ENCODE measurements at places on chromosomes 3 and 15.

DNA sequence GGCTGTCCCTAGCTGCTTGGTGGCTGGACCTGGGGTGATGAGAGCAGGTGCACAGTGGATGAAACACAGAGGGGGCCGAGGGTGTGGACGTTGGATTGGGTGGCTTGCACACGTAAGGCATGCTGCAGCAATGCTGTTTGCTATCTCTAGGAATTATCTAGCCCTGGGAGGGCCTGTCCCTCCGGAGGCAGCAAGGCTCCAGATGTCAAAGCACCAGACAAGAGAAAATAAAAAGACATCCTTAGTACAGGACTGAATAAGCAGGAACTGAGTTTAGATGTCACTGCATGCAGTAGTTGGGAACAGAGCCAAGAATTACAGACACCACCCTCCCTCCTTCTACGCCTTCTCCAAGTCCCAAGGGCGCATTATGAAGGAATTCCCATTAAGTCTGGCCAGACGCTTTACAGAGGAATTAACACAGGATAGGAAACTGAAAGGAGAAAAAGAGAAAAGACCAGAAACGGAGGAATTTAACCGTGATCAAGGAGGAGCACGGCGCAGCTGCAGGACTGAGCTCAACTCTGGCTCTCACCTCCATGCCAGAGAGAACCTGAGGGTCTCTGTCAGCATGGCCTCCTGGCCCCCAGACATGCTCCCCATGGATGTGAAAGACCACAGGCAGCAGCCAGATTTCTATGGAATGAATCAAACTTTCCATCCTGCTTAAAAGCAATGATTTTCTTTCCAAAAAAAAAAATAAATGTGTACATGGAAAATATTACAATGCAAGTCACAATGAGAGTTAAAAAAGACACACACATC is 13.8 kb downstream of the ATP10A start:
- H3K4me3 ChIP-seq, result peak overlapping the region; percentile 88
- H3K27ac ChIP-seq, result peak overlapping the region; percentile 99
- DNase-seq, result peak; percentile 41
- peaks cover 82% of the 10 kb centered on the region for H3K4me1 ChIP-seq
- H3K27me3 ChIP-seq, result no peaks in the 10 kb centered on the region

DNA sequence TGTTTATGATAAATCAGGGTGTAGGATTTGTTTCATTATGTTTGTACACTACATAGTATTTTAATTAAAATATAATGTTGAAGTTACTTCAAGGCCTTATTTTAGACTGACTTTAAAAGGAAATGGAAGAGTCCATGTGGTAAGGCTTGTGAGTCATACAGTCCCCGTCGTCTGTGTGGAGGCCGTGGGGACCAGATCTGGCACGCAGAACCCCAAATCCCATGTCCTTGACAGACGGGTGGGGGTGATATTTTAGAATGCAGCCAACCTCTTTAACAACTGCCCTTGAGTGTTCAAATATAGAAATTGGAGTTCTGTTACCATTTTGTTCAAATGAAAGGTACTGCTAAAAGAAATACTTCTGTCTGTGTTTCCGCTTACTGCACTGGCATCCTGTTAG is 35.8 kb downstream of the ABHD17C start:
- H3K27me3 ChIP-seq, result no peaks in the 10 kb centered on the region
- DNase-seq, result no peak

DNA sequence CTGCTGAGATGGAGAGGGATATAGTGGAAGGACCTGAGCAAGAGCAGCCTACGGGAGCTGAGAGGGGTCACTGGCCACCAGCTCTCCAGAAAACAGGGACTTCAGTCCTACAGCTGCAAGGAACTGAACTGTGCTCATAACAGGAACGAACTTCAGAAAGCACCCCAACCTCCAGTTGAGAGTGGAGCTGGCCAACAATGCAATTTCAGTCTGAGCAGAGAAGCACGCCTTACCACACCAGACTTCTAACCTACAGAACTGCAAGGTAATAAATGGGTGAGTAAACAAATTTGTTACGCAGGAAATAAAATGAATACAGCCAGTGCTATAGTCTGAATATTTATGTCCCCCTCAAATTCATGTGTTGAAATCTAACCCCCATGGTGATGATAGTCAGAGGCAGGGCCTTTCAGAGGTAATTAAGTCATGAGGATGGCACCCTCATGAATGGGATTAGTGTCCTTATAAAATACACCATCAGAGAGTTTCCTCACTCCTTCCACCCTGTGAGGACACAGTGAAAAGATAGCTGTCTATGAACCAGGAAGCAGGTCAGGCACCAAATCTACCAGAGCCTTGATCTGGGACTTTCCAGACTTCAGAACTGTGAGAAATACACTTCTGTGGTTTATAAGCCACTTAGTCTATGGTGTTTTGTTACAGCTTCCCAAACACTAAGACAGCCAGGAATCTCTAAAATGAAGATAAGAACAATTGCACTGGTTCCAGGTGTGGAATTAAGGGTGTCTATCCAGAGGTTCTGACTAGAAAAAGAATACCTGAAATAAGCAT is 58.6 kb downstream of the SYNM start:
- H3K27ac ChIP-seq, result no peak overlapping the region
- no peaks in the 10 kb centered on the region for H3K36me3 ChIP-seq
- H3K4me3 ChIP-seq, result no peak overlapping the region
- DNase-seq, result no peak
- H3K4me1 ChIP-seq, result peaks cover 11% of the 10 kb centered on the region
- H3K27me3 ChIP-seq, result no peaks in the 10 kb centered on the region

DNA sequence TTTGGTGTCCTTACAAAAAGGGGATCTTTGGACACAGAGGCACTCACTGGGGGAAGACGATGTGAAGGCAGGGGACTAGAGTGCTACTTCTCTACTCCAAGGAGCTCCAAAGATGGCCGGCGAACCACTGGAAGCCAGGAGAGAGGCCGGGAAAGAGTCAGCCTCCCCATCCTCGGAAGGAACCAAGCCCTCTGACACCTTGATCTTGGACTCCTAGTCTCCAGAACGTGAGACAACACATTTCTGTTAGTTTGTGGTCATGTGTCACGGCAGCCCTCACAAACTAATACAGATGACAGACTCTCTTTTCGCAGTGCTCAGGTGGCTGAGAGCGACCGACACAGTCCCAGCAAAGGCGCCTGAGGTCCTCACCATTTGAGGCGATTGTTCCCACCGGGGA is 24.4 kb upstream of the ATP2B2 start:
- H3K27me3 ChIP-seq, result peaks cover 19% of the 10 kb centered on the region
- no peaks in the 10 kb centered on the region for H3K36me3 ChIP-seq
- H3K4me1 ChIP-seq, result no peaks in the 10 kb centered on the region
- DNase-seq, result no peak

GRCh38 chr3:172987273-172987672 is 153.8 kb downstream of the SPATA16 start:
- no peaks in the 10 kb centered on the region for H3K4me1 ChIP-seq
- no peak overlapping the region for H3K4me3 ChIP-seq
- no peaks in the 10 kb centered on the region for H3K36me3 ChIP-seq
- DNase-seq, result no peak
- no peaks in the 10 kb centered on the region for H3K27me3 ChIP-seq
- no peak overlapping the region for H3K27ac ChIP-seq

GRCh38 chr3:140942221-140943104 is 827 bp downstream of the SLC25A36 start:
- H3K27ac ChIP-seq, result peak overlapping the region; percentile 96
- peaks cover 41% of the 10 kb centered on the region for H3K4me1 ChIP-seq
- peak overlapping the region; percentile 92 for H3K4me3 ChIP-seq
- peak; percentile 47 for DNase-seq
- peaks cover 23% of the 10 kb centered on the region for H3K36me3 ChIP-seq
- no peaks in the 10 kb centered on the region for H3K27me3 ChIP-seq

DNA sequence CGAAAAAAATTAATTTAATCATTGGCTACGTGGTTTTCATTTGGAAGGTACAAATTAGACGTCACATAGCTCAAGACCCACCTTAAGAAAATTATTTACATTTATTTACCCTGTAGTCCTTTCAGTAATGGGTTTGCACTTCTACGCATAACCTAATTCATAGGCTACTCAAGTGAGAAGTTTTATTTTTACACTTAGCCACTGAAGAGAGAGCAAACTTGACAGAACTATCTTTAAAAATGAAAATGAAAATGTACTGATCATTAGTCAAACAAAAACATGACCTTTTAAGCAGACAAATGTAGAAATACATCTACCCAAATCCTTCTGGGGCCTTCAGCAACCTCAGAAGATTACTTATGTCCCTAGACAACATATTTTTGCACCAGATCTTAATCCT is 269.4 kb upstream of the TTC14 start:
- no peak for DNase-seq
- no peak overlapping the region for H3K27ac ChIP-seq
- H3K36me3 ChIP-seq, result no peaks in the 10 kb centered on the region
- H3K4me1 ChIP-seq, result no peaks in the 10 kb centered on the region

- peaks cover 74% of the 10 kb centered on the region for H3K4me1 ChIP-seq
- H3K27me3 ChIP-seq, result no peaks in the 10 kb centered on the region
- peak; percentile 35 for DNase-seq
- peaks cover 36% of the 10 kb centered on the region for H3K36me3 ChIP-seq
These were observed 644 bp downstream of the ZNF609 start for GRCh38 chr15:64460724-64461720.

DNA sequence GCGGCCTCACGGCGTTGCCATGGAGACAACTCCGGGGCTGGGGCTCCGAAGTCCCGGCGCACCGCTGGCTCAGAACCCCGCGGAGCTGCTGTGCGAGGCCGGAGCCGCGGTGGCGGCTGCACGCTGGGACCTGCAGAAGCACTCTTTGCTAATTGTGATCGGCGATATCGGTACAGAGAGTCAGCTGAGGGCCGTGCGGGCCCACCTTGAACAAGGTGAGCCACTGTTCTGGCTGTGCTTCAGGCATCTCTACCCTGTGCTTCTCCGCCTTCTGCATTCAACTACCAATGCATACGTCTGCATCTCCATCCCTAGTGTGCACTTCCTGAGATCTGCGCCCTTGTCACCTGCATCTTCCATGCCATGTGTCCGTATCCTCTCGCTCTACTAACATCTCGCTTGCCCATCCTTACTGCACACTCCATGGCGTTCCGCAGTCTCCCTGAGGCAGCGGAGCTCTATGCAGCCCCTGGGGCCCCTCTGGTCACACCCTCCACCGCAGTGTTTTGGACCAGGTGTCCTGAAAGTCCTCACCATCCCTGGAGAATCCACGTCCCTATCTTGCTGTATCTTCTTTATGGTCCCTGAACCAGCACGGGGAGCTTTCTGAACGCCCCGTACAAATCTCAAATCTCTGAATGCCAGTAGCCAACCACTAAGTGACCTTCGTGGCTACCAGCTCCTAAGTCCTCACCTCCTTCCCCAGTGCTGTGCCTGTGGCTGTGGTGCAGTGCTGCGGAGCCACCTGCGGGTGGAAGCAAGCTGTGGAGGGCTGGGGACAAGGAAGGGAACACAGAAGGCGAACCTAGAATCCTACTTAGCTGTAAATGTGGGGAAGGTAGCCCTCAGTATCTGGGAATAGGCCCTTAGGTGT is 6.2 kb upstream of the MAP1A start:
- no peak for DNase-seq
- H3K4me3 ChIP-seq, result peak overlapping the region; percentile 85
- peaks cover 3% of the 10 kb centered on the region for H3K27me3 ChIP-seq
- H3K4me1 ChIP-seq, result peaks cover 35% of the 10 kb centered on the region

GRCh38 chr15:31497838-31498237 is 171.2 kb downstream of the KLF13 start:
- H3K27me3 ChIP-seq, result no peaks in the 10 kb centered on the region
- no peak overlapping the region for H3K27ac ChIP-seq
- DNase-seq, result no peak
- H3K4me3 ChIP-seq, result no peak overlapping the region
- H3K4me1 ChIP-seq, result peaks cover 5% of the 10 kb centered on the region

GRCh38 chr3:138609898-138610266 is 1.3 kb downstream of the FAIM start:
- H3K4me3 ChIP-seq, result peak overlapping the region; percentile 90
- no peak for DNase-seq
- H3K36me3 ChIP-seq, result no peaks in the 10 kb centered on the region
- H3K27me3 ChIP-seq, result no peaks in the 10 kb centered on the region
- peak overlapping the region; percentile 91 for H3K27ac ChIP-seq
- H3K4me1 ChIP-seq, result peaks cover 8% of the 10 kb centered on the region

DNA sequence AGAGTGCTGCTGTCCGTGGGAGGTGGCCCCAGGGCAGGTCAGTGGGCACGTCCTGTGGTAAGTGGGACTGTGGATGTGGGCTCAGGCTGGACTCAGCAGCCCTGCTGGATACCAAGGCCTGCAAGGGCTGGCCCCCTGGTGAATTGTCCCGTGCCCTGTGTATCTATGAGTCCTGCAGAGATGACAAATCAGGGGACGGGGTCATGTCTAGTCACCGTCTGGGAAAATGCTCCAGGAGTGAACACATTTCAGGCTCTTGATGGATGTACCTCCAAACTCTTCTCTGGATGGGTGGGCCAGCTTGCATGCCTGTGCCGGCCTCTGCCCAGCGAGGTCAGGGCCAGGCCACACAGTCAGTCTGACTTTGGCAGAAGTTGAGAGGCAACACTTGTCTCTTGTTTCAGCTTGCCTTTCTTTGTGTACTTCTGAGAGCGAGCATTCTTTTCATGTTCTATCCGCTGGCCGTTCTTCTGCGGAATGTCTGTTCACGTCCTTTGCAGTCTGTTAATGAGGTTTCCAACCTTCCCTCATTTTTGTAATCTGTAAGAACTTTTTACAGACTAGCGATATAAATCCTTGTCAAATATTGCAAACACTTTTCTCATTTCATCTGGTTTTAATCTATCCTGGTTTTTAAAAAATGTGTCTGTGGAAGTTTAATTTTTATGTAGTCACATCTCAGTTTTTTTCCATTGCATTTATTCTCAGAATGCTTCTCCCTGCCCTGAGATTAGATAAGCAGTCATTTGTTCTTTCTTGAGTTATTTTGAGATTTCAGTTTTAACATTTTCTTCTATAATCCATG is 11.4 kb upstream of the STAB1 start:
- no peak overlapping the region for H3K27ac ChIP-seq
- no peaks in the 10 kb centered on the region for H3K4me1 ChIP-seq
- no peaks in the 10 kb centered on the region for H3K27me3 ChIP-seq

- no peak overlapping the region for H3K27ac ChIP-seq
- H3K4me1 ChIP-seq, result peaks cover 12% of the 10 kb centered on the region
- peaks cover 3% of the 10 kb centered on the region for H3K27me3 ChIP-seq
- peaks cover 11% of the 10 kb centered on the region for H3K36me3 ChIP-seq
- DNase-seq, result no peak
- no peak overlapping the region for H3K4me3 ChIP-seq
These were observed 16.4 kb downstream of the CCR1 start for GRCh38 chr3:46191730-46192129.

- no peaks in the 10 kb centered on the region for H3K36me3 ChIP-seq
- no peaks in the 10 kb centered on the region for H3K4me1 ChIP-seq
- no peak overlapping the region for H3K27ac ChIP-seq
- no peak overlapping the region for H3K4me3 ChIP-seq
- no peak for DNase-seq
- H3K27me3 ChIP-seq, result no peaks in the 10 kb centered on the region
These were observed 578.6 kb downstream of the PYDC2 start for GRCh38 chr3:192039593-192039992.

All from activated naive CD8-positive, alpha-beta T cell treated with anti-CD3 and anti-CD28 coated beads for 36 hours (primary cell).